ENCODE measurements at places on chromosomes 5 and 9.

DNA sequence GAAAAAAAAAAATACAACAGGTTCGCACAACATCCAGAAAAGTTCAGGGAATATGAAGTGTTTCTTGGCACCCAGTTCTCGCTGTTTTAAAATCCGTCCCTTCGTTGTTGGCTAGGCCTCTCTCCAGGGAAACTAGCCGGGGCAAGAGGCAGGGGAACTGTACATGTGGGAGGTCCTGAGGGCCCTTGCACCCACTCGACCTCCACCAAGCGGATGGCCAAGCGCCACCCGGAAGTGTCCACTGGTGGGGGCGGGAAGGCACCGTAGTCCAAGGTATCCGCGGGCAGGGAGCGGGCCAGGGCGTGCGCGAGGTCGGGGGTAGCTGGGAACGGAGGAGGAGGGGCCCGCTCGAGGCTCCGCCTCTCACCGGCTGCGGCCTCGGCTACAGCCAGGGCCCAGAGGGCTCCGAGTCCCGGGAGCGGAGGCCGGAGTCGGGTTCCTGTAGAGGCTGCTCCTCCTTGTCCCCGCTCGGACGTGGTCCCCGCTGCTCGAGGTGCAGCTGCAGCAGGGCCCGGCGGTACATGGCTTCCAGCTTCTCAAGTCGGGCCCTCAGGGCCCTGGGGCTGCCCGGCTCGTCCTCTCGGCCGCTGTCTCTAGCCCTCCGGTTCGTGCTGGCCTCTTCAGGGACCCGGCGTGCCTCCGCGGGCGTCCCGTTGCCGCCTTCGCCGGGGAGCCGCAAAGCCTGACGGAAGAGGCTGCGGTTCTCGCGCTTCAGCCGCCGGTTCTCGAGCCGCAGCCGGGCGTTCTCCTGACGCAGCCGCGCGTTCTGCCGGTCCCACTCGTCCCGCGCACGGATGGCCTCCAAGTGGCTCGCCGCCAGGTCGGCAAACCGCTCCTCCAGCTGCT, 720 bp downstream of the TUSC1 start:
- no peak for DNase-seq

GRCh38 chr5:122702524-122702875, 72.4 kb upstream of the SNX2 start:
- no peak for DNase-seq

- DNase-seq: no peak
Observed at GRCh38 chr5:159104759-159105144, 5.0 kb upstream of the EBF1 start.

DNA sequence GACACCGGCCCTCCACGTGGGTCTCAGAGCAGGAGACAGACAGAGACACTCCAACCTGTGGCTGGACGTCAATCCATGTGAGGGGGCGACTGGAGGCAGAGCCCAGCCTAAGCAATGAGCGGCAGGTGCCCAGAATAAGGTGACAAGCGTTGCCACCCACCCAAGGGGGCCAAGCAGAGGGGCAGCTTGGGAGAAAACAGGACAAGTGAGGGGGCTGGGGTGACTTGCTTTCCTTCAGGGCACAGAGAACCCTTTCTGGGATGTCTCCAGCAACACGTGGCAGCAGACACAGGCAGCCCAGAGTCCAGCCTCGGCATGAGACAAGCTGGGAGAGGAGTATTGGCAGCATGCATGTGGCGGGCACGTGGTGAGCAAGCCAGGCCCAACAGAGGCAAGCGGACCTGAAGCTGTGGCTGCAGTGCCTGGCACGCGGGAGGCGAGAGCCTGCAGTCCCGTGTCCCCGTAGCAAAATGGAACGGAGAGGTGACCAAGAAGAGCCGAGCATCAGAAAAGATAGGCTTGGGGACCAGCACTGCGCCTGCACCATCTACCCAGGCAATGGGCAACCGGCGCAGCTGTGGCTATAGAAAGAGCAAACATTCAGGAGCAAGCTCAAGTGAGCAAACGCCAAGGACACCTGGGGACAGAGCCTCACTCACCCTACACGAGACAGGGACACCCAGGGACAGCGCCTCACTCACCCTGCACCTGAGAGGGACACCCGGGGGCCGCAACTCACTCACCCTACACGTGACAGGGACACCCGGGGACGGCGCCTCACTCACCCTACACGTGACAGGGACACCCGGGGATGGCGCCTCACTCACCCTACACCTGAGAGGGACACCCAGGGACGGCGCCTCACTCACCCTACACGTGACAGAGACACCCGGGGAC, 6.2 kb downstream of the TERT start:
- no peak for DNase-seq

- no peak for DNase-seq
Observed at GRCh38 chr9:18907927-18908625, 124.9 kb downstream of the SAXO1 start.

DNA sequence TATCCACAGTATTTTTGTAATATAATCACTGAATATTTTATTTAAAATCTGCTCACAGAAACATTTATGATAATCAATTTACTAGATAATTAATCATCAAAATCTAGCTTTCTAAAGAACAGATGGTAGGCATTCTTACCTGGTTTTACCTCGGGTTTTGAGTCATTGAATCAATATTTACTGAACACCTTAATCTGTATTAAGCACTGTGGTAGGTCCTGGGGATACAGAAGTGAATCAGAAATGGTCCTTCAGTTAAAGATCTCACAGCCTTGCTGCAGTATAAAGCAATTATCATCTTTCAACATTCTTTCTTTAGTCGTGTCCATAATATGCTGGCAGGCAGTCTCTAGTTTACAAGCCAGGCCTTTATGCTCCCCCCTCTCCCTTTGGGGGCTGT, 2.0 kb upstream of the MEIKIN start:
- no peak for DNase-seq

DNA sequence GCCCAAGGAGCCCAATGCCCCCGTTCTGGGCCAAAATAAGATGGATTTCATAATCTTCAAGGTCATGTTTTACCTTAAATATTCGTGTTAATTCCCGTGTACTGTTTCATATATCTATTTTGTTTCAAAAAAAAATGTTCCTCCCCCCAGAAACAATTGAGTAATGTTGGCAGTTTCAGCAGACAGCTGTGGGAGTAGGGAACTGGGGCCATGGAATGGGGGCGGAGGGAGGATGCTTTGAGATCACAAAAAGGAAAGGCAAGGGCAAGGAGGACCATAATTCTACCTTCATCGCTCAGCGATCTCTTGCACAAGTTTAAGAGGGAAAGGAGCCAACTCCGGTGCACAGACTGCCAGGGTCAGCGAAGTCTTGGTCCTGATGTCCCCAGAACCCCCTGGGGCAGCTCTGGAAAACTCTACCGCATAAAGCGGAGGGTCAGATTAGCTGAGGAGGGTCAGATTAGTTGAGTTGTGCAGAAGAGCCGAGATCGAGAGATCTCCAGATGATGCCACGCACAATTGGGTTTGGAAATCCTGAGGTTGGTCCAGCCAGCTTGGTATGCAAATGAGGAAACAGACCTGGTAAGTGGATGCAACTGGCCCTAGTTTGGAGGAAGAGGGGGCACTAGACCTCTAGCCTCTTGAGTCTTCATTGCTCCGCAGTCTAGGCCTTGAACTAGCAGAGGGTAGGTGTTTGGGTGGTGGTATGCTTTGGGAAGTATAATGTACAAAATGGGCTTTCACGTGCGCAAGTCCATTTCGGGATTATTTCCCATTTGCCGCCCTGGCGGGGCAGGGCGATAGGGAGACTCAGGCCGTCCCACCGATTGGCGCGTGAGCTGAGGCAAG, 24.0 kb downstream of the CDKN2A start:
- no peak for DNase-seq

DNA sequence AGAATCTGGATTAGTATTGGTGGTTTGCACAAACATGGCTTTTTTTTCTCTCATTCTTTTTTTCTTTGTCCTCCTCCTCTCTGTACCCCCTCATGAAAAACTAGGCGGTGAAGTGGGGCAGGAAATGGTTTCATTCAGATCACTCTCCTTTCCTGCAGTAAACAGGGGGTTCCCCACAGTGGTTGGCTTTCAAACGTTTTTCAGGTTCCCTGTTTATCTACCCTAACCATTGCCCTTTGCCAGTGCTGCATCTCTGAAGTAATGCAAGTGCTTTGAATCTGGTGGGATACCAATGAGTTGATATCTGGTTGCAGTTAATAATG, 29.8 kb downstream of the NR4A3 start:
- no peak for DNase-seq

DNA sequence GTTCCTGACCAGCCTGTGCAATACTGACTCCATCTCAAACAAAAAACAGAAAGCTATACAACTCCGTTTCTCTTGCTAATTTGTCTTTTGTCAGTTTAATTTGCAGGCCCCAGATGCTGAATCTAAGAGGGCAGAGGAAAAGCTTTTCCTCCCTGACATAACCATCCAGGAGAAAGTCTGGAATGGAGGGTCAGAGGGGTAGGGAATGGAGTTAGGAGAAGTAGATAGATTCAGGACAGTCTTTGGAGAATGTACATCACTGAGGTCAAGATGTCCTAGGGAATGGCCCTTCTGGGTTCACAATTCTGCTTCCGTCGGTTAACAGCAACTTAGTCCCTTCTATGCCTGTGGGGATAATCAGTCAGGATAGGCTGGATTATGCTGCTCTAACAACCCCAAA, 6.6 kb upstream of the SQSTM1 start:
- no peak for DNase-seq

DNA sequence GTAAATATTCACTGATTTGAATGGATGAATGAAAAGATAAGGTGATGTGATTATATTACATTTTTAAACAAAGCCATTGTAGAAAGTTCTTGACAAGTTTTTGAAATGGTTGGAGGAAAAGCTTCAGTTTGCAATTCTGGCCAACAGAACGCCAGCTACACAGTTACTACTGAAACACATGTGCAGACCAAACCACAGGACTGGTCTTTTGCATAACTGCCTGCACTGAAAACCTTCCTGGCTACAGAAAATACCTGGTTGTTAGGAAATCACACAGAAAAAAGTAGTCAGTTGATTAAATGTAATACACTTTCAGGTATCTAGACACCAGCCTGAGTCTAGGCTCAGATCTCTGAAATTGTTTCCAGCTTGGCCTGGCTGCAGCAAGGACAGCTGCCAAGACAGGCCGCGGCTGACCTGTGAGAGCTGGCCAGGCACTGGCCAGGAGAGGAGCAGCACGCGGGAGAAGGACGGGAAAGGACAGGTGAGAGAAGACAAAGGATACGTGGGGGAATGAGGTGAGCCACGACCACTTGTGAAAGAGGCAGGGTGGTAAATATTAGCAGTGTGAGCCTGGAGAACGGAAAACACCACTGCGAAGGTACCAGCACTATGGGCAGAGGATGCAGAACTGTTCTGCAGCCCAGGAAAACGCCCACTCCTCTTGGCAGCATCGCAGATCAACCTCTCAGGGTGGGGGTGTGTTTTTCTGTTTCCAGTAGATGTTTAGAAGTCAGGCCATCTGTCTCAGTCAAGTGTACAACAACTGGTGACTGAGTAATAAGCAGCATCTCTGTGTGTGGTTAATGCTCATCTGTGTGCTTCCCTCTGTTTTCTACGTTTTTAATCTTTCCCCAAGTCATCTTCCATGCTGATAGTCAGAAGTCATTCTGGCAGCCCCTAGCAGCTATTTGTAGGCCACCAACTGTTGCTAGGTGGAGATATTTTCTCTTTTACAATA, 137.4 kb downstream of the SCAMP1 start:
- DNase-seq: no peak

DNA sequence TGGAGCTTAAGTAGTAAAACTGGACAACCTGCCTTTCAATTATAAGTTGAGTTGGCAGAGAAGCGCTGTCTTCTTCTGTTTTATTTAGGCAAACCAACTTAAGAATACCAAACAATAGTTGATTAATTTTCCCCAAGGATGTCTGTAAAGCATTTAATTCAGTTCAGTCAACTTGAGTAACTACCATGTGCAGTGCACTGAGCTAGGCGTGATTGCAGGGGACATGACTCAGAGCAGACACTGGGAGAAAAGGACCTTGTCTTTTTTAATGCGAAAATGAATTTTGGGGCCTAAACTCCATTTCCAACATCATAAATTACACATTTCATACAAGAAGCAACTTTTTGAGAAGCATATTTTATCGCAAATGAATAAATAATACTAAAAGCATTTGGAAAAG, 66.3 kb downstream of the FBXL7 start:
- no peak for DNase-seq

DNA sequence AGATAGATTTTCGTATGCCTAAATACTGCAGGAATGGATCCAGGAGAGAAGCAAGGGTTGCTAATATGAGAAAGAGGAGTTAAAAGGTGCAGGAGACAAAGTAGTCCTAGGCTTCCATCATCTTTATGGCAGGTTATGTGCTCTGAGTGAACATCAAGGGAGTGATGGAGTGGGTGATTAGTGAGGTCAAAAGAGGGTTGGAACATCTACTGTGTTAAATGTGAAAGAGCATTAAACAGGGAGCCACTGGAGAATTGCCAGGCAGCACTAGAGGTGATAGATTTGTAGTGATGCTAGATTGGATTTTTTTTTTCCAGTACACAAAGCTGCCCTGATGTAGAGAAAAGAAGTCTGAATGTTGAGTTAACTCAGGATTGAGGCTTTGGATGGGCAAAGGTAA, 199.3 kb downstream of the NMUR2 start:
- no peak for DNase-seq

GRCh38 chr5:151093476-151093889, 12.6 kb upstream of the TNIP1 start:
- no peak for DNase-seq

GRCh38 chr5:117055517-117055916, 480.9 kb upstream of the SEMA6A start:
- DNase-seq: no peak

GRCh38 chr5:111248571-111248970, 24.4 kb downstream of the CAMK4 start:
- no peak for DNase-seq

- no peak for DNase-seq
Observed at GRCh38 chr9:22050924-22051323, 41.8 kb upstream of the CDKN2B start.

DNA sequence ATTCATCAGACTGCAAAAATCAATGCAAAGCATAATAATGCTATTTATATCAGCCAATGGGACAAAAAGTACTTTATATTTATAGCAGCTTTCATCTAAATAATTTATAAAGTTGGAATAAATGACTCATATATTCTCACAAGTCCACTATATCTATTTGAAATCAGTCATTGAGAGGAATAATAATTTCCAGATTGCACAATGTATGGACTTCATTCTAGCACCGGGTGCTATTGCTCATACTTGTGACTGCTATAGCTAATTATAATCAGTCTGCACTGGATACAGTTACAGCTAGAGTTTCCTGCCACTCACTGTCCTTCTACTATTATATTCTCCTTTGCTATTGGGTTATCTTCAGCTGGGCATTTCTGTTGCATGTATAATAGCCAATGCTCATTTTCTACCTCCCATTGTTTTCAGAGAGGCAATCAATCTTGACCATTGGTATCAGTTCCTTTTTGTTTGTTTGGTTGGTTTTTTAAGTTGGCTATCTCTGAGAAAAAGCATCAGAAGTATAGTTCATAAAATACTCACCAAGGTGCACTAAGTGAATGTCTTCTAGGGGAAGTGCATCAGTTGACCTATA, 1.9 kb downstream of the CDH18 start:
- no peak for DNase-seq

- DNase-seq: no peak
Observed at GRCh38 chr5:138978080-138978479, 102.9 kb upstream of the LRRTM2 start.
